ENCODE measurements at places on chromosomes 3 and 15. TPM values are rescaled to one million over a fixed set of nuclear protein-coding genes. Genes with fewer than 3 reads are reported as not detected.

The ANKDD1A gene
- 13.9 TPM for total RNA-seq

DNA sequence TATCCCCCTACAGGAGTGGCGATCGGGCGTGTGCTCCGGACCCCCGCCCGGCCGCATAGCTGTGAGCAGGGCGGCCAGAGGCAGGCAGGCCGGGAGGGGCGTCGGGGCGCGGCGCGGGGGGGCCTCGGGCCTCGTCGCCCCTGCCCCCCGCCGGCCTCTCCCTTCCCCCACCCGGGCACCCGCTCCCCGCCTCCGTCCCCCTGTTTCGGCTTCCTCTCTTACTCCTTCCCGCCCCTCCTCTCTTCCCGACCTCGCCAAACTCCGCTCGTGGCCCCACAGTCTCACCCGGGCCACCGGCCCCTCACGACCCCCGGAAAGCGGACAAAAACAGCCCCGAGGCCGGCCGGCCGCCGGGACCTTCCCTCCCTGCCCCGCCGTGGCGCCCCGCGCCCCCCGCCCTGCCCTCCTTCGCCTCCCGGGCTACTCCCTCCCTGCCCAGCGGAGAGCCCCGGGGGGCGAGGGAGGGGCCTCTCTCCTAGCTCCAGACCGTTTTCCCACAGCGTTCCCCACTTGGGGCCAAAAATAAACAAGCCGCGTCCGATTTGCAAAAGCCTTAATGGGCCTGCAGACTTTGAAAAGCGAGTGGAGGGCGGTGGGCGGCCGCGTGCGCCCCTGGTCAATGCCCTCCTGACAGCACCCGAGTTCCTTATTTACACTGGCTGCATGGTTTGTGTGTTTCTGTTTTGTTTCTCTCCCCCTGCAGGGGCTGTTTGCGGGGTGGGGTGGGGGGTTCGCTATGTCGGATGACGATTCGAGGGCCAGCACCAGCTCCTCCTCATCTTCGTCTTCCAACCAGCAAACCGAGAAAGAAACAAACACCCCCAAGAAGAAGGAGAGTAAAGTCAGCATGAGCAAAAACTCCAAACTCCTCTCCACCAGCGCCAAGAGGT lies 1.0 kb downstream of the UBE2E1 start:
- DNase-seq = peak; percentile 43

The AVEN gene
- total RNA-seq = 8.6 TPM

DNA sequence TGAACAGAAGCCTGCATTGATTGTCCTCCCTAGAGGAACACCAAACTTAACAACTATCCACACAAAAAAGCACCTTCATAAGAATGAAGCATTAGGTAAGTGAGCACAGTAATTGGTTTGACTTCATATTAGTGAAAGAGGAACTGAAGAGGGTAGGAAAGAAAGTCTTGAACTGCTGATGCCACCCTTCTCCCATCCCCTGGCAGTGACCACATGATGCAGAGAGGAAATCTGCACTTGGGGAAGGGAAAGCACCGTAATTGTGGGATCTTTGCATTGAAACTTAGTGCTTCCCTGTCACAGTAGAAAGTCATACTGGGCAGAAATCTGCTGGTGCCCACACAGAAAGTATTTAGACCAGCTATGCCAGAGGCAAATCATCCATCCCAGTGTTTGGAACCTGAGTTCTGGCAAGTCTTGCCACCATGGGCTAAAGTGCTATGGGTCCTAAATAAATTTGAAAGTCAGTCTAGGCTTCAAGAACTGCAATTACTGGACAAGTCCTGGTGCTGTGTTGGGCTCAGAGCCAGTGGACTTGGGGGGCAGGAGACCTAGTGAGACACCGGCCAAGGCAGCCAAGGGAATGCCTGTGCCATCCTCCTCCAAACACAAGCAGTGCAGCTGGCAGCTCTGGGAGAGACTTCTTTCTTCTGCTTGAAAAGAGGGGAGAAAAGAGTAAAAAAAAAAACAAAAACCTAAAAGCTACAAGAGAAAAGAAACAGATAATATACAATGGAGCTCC lies 63.6 kb downstream of the SLC15A2 start:
- DNase-seq = no peak

DNA sequence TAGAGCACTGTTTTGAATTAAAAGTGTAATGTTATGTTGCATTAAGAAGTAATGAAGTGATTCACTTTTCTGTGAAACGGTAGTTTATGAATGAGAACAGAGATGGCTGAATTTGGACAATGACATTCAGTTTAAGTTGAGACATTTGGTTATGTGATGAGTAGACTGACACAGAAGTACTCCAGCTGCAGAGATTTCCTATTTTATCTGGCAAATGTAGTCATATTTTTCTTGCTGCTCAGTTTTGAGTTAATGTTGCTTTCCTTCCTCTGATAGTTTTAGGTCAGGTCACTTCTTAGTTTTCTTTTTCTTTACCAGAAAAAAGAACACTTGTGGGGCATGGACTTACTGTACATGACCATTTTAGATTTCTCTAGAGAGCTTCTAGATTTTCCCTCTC lies 51.2 kb downstream of the ASB7 start:
- DNase-seq = no peak

The TM6SF1 gene
- 27.7 TPM for total RNA-seq

DNA sequence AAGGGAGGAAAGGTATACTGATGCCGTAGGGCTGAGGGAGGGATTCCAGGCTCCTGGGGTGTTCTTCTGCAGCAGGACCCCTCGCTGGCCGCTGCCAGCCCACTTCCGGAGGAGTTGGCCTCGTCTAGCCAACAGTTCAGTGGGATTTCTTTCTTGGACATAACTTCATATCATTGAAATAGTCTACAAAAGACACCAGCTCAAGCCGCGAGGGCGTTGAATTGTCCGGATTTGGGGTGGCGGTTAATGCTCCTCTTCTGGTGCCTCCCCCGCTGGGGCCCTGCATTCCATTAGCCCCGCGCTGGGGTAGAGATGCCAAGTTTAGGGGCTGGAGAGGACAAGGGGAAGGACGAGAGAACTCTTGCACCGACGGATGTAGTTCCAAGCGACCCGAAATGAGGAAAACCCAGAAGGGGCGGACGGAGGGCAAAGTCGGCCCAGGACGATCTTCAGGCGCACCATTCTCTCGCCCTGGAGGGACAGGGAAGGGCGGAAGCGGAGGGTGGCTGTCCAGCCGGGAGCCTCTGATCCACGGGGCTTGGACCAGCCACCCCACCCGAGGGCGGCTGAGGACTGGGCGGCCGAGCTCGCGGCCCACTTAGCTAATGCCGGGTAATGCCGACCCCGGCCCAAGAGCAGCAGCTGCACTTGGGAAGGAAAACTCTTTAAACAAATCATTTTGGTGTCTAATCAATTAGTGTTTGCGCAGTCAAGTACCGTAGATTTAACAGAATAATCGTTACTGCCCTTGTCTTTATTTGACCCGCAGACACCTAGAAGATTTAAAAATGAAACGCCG lies 4.7 kb upstream of the ONECUT1 start:
- DNase-seq = peak; percentile 9
